Activated T-helper 1 cell treated with anti-CD3 and anti-CD28 coated beads, Interleukin-12 subunit alpha, Interleukin-12 subunit beta, Interleukin-2, Interleukin-4 antibody, amounts not matched to agents 30 ng/mL and 10 ng/mL and 1 ng/mL, durations not matched to agents 14 hours and 24 hours and 36 hours (primary cell): ENCODE measurements at places on chromosomes 2 and 18. TPM values are rescaled to one million over a fixed set of nuclear protein-coding genes. Genes with fewer than 3 reads are reported as not detected.

- H3K36me3 ChIP-seq = no peaks in the 10 kb centered on the region
- no peak overlapping the region for H3K27ac ChIP-seq
- no peak overlapping the region for H3K4me3 ChIP-seq
These were observed 57.0 kb downstream of the OSBPL6 start for GRCh38 chr2:178251151-178251955.

Gene NOL4
- total RNA-seq = not detected in 2 replicates

GRCh38 chr2:221130431-221130830 lies 441.7 kb downstream of the EPHA4 start:
- no peak overlapping the region for H3K27ac ChIP-seq
- no peak overlapping the region for H3K4me3 ChIP-seq
- H3K36me3 ChIP-seq = no peaks in the 10 kb centered on the region
- H3K27me3 ChIP-seq = peaks cover 2% of the 10 kb centered on the region
- no peak for DNase-seq

DNA sequence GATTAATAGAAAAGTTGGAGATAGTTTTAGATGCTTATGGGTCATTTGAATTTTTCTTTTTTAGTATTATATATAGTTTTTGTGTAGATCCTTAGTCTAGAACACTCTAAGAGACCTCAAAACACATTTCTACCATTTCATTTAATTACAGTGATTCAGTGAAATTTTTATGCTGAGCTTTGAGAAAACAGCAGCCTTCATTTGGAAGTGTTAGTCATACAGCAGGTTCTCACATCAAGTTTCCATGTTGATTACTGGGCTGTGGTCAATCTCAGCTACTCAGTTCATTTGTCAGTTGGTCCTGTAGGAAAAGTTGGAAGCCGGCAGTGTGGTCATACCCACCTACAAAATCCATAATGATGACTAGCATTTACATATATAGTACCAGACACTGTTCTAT lies 37.9 kb downstream of the MAP3K19 start:
- H3K27ac ChIP-seq = no peak overlapping the region
- H3K4me1 ChIP-seq = peaks cover 4% of the 10 kb centered on the region
- peaks cover 7% of the 10 kb centered on the region for H3K27me3 ChIP-seq
- no peak overlapping the region for H3K4me3 ChIP-seq
- no peaks in the 10 kb centered on the region for H3K36me3 ChIP-seq
- no peak for DNase-seq

Gene ALK
- not detected in 2 replicates for total RNA-seq

DNA sequence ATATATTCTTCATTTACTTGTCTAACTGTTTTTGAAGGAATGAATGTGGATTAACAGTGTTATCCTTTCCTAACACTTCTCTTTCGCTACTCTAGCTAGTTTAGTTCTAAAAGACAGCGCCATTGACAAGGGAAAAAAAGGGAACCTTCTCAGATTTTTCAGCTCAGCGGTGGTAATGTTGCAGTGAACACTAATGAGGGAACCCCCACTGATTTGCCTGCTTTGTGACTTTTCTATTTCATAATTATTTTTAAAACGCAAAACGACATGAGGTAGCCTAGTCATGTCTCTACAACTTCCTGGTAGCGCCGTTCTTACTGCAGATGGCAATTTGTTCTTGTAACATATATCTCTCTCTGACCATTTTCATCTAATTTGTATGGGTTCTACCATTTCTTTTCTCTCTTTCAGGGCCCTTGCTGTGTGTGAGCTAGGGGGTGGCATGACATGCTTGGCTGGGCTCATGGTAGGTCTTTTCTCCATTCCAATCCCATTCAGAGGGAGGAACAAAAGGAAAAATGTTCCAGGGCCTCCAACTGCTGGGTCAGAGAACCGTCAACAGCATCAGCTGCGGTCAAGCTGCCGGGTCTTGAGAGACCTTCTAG lies 235.5 kb upstream of the SIX3 start:
- H3K27ac ChIP-seq = no peak overlapping the region
- H3K27me3 ChIP-seq = peaks cover 5% of the 10 kb centered on the region
- H3K4me1 ChIP-seq = peaks cover 6% of the 10 kb centered on the region
- no peak overlapping the region for H3K4me3 ChIP-seq
- DNase-seq = no peak

Gene EPB41L5
- total RNA-seq = 1.2 TPM in 2 replicates

DNA sequence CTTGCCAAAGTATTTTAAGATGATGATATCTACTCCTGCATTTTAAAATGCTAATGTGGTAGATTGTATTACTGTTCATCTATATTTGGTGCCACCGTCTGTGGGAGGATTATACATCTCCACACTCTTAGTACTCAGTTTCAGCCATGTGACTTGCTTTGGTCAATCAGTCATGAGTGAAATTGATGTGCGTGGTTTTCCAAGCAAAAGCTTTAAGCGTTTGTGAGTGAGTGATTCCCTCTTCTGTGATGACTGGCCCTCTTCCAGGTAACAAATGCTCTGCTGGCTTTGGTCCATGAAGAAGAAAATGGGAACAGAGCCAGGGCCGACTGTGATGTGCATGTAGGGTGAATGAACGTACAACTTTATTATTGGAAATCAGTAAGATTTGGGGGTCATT lies 330.4 kb downstream of the LPIN1 start:
- no peak overlapping the region for H3K4me3 ChIP-seq
- no peak overlapping the region for H3K27ac ChIP-seq
- DNase-seq = no peak

GRCh38 chr2:61538920-61539520 lies 864 bp upstream of the XPO1 start:
- H3K36me3 ChIP-seq = peaks cover 8% of the 10 kb centered on the region
- H3K27me3 ChIP-seq = peaks cover 5% of the 10 kb centered on the region
- peaks cover 35% of the 10 kb centered on the region for H3K4me1 ChIP-seq
- peak; percentile 17 for DNase-seq

DNA sequence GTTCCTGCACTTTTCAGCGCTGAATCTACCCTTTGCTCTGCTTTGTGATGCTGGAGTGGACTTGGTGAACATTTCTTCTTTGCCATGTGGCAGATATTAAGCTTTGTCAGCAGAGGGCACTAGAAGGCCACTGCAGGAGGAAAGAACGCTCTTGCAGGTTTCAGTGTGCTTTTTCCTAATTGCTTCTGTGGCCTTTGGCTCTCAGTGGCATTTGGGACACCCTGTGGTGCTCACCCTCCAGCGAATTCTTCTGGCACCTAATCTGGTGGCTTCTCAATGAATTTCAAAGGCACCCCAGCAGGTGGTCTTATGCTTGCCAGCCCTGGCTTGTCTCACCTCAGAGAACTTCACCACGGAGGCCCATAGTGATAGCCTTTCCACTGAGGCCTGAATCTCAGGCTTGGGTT lies 146.7 kb downstream of the MYO3B start:
- H3K27me3 ChIP-seq = peaks cover 4% of the 10 kb centered on the region
- peak; percentile 36 for DNase-seq
- no peaks in the 10 kb centered on the region for H3K4me1 ChIP-seq
- H3K36me3 ChIP-seq = no peaks in the 10 kb centered on the region

DNA sequence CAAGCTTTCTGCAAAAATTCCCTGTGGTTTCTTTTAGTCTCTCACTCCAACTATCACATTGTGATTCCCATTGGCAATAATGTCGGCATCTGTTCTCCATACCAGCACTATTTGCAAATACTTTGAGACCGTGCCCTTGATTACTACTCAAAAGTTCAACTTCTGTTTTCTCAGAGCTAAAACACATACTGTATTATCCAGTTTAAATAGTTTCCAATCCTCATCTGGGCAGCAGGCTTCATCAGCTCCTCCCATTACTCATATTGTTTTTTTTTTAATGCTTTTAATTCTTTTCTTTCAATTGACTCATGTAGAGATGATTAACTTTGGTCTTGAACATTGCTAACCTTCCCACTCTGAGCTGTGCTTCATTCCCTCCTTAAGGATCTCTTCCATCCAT lies 135.8 kb downstream of the METTL8 start:
- H3K27ac ChIP-seq = no peak overlapping the region
- H3K36me3 ChIP-seq = no peaks in the 10 kb centered on the region
- no peaks in the 10 kb centered on the region for H3K4me1 ChIP-seq
- DNase-seq = no peak
- no peaks in the 10 kb centered on the region for H3K27me3 ChIP-seq

DNA sequence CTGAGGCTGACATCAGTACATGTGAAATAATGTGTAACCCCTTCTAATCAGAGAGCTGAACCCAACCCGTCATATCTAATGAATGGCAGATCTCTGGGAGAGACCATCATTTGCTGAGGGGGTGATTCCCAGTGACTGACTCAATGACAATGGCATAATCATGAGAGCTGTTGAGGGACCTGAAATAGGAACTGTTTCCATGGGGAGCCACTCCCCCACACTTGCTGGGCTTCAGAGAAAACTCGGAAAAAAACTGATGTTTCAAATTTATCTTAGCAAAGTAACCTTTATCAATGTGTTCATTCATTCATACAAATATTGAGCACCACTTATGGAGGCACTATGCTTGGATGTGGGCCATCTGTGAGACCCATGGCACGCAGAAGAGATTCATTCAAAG lies 93.4 kb upstream of the ZBTB14 start:
- no peak for DNase-seq
- no peak overlapping the region for H3K27ac ChIP-seq
- H3K4me1 ChIP-seq = no peaks in the 10 kb centered on the region
- H3K4me3 ChIP-seq = no peak overlapping the region
- H3K27me3 ChIP-seq = no peaks in the 10 kb centered on the region
- no peaks in the 10 kb centered on the region for H3K36me3 ChIP-seq

Gene USP37
- 43.5 and 50.4 TPM in 2 replicates for total RNA-seq

DNA sequence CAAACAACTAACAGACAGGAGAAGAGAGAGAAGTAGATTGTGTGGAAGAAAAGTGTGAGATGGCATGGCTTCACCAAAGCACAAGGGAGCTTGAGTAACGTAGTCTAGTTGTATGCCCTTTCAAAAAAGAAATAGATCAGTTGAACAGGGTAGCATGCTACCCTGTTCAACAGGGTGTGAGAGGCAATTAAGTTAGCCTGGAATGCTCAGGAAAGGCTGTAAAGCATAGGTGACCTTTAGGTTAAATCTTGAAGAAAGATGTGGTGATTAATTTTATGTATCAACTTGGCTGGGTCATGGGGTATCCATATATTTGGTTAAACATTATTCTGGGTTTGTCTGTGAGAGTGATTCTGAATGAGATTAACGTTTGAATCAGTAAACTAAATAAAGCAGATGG lies 61.8 kb upstream of the ZC3H15 start:
- peaks cover 7% of the 10 kb centered on the region for H3K4me1 ChIP-seq
- no peak overlapping the region for H3K4me3 ChIP-seq
- H3K27me3 ChIP-seq = peaks cover 2% of the 10 kb centered on the region
- DNase-seq = no peak
- H3K36me3 ChIP-seq = no peaks in the 10 kb centered on the region
- no peak overlapping the region for H3K27ac ChIP-seq

GRCh38 chr2:176129813-176130146 lies 275 bp downstream of the HOXD8 start:
- no peak for DNase-seq
- H3K36me3 ChIP-seq = no peaks in the 10 kb centered on the region

Gene HS1BP3
- 9.1 and 10.2 TPM in 2 replicates for total RNA-seq
